Ovary (tissue), 10 donors: ENCODE measurements at places on chromosomes 3 and 15. TPM values are rescaled to one million over a fixed set of nuclear protein-coding genes. Genes with fewer than 3 reads are reported as not detected.

The CYP1A1 gene
- 0.96 TPM for polyA plus RNA-seq

The GOLGA6D gene
- 0.02 TPM for polyA plus RNA-seq

The SEMA5B gene
- 3.1 TPM for polyA plus RNA-seq

The RBPMS2 gene
- 6.8 TPM for polyA plus RNA-seq

The CFAP20DC gene
- 0.42 TPM for polyA plus RNA-seq

The IMPG2 gene
- 0.22 TPM for polyA plus RNA-seq

The DPPA4 gene
- 0.08 TPM for polyA plus RNA-seq

The AQP9 gene
- 2.9 TPM for polyA plus RNA-seq

The OR5K2 gene
- polyA plus RNA-seq = not detected

The GOLGA8T gene
- 0.17 TPM for polyA plus RNA-seq

The SLC28A1 gene
- not detected for polyA plus RNA-seq

The BLM gene
- 0.40 TPM for polyA plus RNA-seq

The SERPINI2 gene
- polyA plus RNA-seq = 0.33 TPM

The SLC6A1 gene
- polyA plus RNA-seq = 3.3 TPM

The ITGA11 gene
- polyA plus RNA-seq = 34.5 TPM

The AHSG gene
- not detected for polyA plus RNA-seq

The SPTSSB gene
- 0.07 TPM for polyA plus RNA-seq

The EXOG gene
- 12.6 TPM for polyA plus RNA-seq

The RETNLB gene
- not detected for polyA plus RNA-seq

The MFAP1 gene
- polyA plus RNA-seq = 54.1 TPM

The FETUB gene
- not detected for polyA plus RNA-seq

The WDR93 gene
- 0.24 TPM for polyA plus RNA-seq

The ZCWPW2 gene
- 1.6 TPM for polyA plus RNA-seq

The TERC gene
- not detected for polyA plus RNA-seq

The CDC25A gene
- 1.4 TPM for polyA plus RNA-seq

The CLEC3B gene
- 63.5 TPM for polyA plus RNA-seq

The BAHD1 gene
- 14.8 TPM for polyA plus RNA-seq

The ITIH3 gene
- 14.2 TPM for polyA plus RNA-seq

The CFAP44 gene
- 9.0 TPM for polyA plus RNA-seq

The WDR76 gene
- 4.2 TPM for polyA plus RNA-seq

The COL7A1 gene
- 18.4 TPM for polyA plus RNA-seq

The VIPR1 gene
- 0.47 TPM for polyA plus RNA-seq

The HYAL3 gene
- polyA plus RNA-seq = 1.9 TPM

The SLC2A2 gene
- polyA plus RNA-seq = not detected

The PYDC2 gene
- polyA plus RNA-seq = not detected

The SCG5 gene
- 6.6 TPM for polyA plus RNA-seq

The ARID3B gene
- 1.2 TPM for polyA plus RNA-seq

The THBS1 gene
- 64.4 TPM for polyA plus RNA-seq

The ACTRT3 gene
- 1.5 TPM for polyA plus RNA-seq

The SNTN gene
- polyA plus RNA-seq = not detected

The GOLGA8H gene
- 0.48 TPM for polyA plus RNA-seq

The P2RY13 gene
- 0.31 TPM for polyA plus RNA-seq

The GPR62 gene
- polyA plus RNA-seq = 0.22 TPM

The NLGN1 gene
- polyA plus RNA-seq = 2.1 TPM

The USF3 gene
- polyA plus RNA-seq = 9.2 TPM

The HTR3E gene
- polyA plus RNA-seq = not detected

The CCR1 gene
- polyA plus RNA-seq = 2.1 TPM

The TUBGCP4 gene
- polyA plus RNA-seq = 15.7 TPM

The AGBL1 gene
- polyA plus RNA-seq = 0.02 TPM

The PLCB2 gene
- 3.2 TPM for polyA plus RNA-seq

The DNAH1 gene
- 3.9 TPM for polyA plus RNA-seq
